ENCODE measurements at places on chromosomes 7 and 10.

- no peak for DNase-seq
Observed at GRCh38 chr7:15625466-15625865, 61.0 kb downstream of the MEOX2 start.

DNA sequence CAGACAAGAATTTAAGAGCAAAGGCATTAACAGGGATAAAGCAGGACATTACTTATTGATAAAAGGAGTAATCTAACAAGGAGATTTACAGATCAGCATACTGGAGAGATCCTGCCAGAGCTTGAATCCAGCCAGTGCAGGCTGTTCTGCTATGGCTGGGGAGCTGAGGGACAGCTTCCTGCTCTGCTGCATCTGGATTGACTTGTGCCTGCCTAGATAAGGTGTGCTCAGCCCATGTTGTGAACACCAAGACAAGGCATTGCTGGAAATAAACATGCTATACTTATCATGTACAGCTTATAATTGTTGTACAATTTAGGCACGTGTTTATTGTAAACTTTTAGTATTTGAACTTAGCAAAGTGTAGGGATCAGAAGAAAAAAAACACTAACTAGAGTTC lies 71.7 kb downstream of the HIF1AN start:
- no peak for DNase-seq

DNA sequence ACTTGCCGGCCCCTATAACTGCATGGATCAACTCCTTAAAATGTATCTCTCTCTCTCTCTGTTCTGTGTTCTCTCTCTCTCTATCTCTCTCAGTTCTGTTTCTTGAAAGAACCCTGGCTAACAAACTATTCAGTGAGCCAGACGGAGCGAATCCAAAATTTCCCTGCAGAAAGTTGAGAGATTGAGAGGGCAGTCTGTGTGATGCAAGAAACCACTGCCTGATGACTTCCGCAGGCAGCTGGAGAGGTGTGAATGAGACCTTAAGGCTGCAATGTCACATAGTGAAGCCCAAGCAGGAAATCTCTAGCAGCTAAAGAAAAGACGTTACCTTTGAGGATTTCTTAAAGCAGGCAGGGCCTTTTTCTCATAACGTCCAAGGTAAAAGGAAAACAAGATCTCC lies 17.3 kb downstream of the FAM107B start:
- no peak for DNase-seq

GRCh38 chr10:71382757-71383156 lies 14.0 kb upstream of the CDH23 start:
- DNase-seq = no peak

- no peak for DNase-seq
Observed at GRCh38 chr10:124728071-124728829, 15.9 kb downstream of the FAM53B start.

DNA sequence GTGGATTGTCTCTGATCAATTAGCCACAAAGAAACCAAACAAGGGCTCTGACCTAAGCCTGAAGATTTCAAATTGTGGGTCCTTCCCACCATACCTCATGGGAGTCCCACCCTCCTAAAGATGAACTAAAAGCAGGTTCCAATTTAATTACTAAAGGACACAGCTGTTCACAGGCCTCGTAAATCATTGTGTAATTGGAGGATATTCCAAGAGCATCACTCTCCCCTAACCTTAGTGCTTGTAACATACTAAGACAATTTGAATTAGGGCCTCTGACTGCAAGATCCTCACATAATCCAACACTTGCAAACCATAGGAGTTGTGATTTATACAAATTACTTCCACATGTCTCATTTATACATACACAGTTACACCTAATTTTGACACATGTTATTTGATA lies 44.4 kb downstream of the FOXI2 start:
- DNase-seq = no peak

GRCh38 chr10:26528048-26528447 lies 89.9 kb downstream of the APBB1IP start:
- no peak for DNase-seq

- no peak for DNase-seq
Observed at GRCh38 chr10:118868589-118868988, 113.8 kb upstream of the CACUL1 start.

DNA sequence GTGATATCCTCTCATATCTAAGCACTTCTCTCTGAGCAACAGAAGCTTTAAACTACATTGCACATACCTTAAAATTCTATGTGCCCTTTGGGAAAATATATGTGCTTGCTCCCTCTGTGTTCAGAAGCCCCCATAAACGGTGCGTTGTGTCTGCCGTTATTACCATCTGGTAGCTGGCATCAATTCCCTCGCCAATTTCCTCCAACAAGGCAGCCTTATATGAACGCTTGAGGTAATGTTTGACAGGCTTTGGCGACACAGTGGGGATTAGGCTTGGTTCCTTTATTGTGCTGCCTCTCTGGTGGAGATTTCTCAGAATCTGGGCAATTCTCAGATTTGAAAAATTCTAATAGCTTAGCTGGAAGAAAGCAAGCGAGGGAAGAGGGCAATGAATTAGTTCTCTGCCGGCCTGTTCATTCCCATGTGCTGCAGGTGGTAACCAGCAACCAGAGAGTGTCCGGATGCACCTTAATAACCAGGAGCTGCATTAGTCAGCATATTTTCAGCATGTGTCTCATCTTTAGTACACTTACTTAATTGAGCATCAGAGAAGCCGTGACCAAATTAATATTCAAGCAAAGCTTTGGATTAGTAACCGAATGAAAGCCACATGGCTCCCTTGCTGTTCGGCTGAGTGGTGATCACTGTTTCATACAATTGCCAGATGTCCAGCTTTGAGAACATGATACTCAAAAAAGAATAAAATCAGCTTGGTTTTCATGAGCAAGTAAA lies 7.3 kb upstream of the PPP1R17 start:
- no peak for DNase-seq

DNA sequence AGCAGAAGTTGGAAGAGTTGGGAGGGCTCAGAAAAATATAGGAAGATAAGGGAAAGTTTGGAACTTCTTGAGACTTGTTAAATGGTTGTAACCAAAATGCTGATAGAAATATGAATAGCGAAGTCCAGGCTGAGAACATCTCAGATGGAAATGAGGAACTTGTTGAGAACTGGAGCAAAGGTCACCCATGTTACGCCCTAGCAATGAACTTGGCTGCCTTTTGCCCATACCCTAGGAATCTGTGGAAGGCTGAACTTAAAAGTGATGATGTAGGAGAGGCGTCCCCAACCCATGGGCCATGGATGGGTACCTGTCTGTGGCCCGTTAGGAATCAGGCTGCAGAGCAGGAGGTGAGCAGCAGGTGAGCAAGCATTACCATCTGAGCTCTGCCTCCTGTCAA lies 347.8 kb downstream of the ARL4A start:
- no peak for DNase-seq

GRCh38 chr7:11452476-11452875 lies 379.5 kb downstream of the THSD7A start:
- no peak for DNase-seq

- DNase-seq = no peak
Observed at GRCh38 chr10:76334255-76334654, 902.8 kb downstream of the LRMDA start.

- DNase-seq = no peak
Observed at GRCh38 chr10:44471410-44471809, 86.5 kb upstream of the CXCL12 start.
